ENCODE measurements at places on chromosomes 1 and 21.

GRCh38 chr1:167566766-167567165 lies 13.2 kb upstream of the CREG1 start:
- no peak for DNase-seq

- no peak for DNase-seq
Observed at GRCh38 chr1:83087851-83088250, 911.1 kb downstream of the TTLL7 start.

DNA sequence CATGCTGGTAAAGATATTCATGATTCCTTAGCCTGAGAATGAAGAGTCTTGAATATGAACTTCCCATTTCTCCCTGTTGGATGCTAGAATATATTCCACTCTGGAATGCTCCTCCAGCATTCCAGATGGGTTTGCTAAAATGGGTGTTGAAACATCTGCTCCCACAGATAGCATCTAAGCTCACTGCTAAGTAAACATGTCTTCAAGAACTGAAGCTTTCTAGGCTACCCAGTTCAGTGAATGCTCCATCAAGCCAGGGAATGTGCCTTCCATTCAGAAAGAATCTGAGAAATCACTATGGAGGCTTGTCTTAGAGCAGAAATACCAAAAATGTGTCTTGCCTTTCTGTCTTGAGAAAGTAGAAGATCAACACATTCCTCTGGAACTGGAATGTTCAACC lies 81.1 kb downstream of the TNFSF18 start:
- no peak for DNase-seq

DNA sequence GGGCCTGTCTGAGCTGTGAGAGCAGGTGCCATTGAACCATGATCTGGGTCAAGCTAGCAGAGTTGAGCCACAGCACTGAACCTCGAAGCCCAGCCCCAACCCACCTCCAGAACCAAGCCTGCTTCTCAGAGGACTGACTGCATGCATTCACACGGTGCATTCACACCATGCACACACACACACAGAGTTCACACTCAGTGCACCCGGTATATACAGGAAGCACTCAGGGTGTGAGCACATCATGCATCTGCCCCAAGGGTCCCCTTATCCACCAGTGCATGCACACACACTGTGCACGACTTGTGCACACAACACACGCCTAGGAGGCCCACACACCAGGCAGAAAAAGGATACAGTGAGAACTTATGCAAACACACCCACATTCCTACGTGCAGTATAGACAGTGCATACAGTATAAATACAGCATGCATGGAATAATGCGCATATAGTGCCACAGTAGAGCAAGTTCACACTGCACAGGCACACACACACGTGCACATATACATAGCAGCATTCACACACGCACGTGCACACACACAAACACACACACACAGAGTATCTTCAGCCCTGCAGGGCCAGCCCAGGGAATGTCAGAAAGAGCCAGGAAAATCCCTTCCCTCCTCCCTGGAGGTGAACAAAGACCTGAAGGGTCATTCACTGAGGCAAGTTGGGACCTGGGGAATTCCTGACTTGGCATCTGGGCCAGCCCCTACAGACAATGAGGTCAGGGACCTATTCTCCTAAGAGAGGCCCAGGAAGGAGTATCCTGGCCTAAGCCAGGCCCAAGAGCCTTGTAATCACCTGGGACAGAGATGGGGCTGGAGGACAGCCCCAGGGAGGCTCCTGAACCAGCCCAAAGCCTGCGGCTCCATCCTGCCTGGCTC lies 42.1 kb downstream of the CAMK2N1 start:
- no peak for DNase-seq

GRCh38 chr1:245654460-245655050 lies 499.8 kb downstream of the KIF26B start:
- DNase-seq, result no peak

DNA sequence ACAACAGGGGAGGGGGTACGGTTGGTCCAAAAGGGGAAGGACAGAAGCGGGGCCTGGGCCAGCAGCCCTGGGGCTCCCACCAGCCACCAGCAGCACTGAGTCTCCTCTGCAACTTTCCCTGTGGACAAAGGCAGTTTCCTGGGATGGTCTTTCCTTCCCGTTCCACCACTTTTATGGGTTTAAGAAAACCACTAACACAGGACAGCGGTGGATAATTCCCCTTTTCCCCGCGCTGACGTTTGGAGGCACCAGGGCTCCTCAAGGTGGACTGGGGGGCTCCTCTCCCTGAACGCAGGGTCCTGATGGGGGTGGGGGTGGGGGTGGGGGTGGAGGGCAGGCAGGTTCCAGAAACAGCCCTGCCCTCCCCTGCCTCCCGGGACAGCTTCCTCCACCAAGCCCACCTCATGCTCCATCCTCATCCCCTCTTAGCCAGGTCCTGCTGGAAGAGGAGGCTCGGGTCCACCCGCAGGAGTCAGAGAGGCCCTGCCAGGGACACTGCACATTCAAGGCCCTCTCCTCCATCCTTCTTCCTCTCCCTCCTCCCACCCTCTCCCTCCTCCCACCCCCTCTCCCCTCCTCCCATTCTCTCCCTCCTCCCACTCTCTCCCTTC lies 4.8 kb upstream of the COL6A1 start:
- DNase-seq, result no peak

- no peak for DNase-seq
Observed at GRCh38 chr1:91700332-91700731, 185.6 kb downstream of the TGFBR3 start.

DNA sequence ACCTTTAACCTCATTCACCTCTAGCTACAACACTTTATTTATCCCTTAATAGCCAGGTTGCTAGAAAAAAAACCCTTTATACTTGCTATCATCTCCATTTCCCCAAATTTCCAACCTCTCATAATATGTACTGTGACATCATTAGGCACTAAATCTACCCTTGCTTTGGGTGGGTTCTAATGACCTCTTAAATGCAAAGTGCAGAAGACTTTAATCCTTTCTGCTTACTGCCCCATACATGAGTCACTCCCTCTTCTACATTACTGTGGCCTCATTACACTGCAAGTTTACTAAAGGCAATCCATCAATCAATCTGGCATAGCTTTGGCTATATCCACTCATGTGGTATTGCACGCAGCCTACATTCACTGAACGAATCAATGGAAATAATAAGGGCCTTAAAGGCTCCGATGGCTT lies 353.3 kb downstream of the SMYD3 start:
- DNase-seq, result no peak

DNA sequence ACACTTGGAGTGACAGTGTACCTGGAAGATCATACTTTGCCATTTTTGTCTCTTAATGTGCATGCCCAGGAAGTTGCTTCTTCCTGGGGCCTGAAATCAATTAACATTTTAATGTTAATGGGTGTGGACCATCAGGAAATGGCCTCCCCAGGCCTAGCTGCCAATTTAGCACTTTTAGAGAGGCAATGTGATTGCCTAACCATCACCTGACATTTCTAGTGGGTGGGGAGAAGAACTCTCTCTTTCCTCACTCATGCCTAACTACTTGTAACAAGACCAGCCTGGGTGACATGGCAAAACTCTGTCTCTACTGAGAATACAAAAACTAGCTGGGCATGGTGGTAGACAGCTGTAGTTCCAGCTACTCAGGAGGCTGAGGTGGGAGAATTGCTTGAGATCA lies 549.0 kb upstream of the RGS18 start:
- peak; percentile 8 for DNase-seq

DNA sequence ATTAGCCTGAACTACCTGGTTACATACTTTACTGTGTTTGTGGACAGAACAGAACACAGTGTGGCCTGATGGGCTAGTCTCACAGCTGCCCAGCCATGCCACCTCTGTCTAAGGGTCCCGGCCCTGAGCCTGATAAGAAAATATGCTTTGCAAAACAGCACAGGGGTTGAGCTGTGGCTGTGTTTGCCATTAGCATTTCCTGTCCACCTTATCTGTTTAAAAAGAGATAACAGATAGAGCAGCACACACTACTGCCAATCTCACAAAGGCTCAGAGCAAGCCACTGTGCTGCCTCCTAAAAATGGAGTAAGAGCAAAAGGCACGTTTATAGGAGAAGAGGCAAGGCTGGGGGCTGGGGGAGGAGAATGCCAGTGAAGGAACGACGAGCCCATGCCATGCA lies 95.0 kb downstream of the SUSD4 start:
- no peak for DNase-seq

DNA sequence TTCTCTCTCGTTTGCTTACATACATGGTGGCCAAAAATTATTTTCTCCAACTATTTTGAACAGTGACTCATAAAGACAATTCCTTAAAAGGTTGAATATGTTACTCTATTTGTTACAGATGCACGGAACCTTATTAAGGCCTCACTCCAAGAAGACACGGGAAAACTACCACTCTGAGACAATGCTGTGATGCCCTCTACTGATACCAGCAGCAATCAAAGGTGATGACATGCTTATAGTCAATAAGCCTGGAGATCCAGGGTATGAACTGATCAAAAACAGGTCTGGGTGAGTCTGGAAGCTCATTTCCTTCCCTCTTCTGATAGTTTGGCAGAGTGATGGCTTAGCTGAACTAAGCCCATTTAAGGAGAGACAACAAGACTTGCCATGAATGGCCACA lies 563.0 kb downstream of the LRRIQ3 start:
- DNase-seq, result no peak

DNA sequence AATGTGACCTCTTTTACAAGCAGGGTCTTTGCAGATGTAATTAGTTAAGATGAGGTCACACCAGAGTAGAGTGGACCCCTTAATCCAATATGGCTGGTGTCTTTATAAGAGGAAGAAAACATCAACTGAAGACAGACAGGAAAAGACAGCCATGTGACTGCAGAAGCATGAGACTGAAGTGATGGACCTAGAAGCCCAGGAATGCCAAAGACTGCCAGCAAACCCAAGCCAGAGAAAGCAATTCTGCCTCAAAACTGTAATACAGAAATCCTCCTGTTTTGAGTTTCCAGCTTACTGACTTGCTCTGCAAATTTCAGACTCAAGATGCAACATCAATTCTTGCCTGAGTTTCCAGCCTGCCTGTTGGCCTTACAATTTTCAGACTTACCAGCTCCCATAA lies 17.3 kb downstream of the ENAH start:
- DNase-seq, result no peak

GRCh38 chr1:234212764-234213657 lies 160.2 kb upstream of the COA6 start:
- DNase-seq, result peak; percentile 57

DNA sequence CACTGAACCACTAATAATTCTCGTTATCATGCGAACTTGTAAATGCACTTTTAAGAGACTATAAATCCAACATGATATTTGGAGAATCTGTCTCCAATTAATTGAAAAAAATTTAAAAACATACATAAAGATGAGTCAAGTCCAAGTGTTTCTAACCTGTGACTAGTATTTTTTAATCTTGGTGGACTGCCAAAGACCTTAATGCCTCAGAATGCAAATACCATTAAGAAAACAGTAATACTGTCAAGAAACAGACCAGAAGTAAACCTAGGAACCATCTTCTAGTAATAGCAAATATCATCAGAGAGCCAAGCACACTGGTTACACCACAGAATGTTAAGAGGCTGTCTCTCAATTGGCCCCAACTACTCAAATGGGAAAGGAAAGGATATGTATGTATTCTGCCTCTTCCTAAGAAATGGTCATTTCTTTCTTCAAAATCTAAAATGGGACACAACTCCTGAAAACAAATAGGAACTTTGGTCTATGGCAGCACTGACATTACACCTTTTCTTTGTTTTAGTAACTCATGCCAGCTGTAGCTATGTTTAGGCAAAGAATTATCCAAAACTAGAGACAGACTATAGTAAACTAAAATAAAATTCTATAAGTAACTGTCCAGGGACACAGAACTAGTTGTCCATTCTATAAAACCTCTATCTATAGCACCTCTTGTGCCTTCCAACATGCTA lies 15.8 kb downstream of the SCYL3 start:
- no peak for DNase-seq

GRCh38 chr1:221101807-221102605 lies 222.8 kb downstream of the HLX start:
- DNase-seq, result no peak

- DNase-seq, result no peak
Observed at GRCh38 chr1:12407962-12408454, 178.2 kb downstream of the VPS13D start.

DNA sequence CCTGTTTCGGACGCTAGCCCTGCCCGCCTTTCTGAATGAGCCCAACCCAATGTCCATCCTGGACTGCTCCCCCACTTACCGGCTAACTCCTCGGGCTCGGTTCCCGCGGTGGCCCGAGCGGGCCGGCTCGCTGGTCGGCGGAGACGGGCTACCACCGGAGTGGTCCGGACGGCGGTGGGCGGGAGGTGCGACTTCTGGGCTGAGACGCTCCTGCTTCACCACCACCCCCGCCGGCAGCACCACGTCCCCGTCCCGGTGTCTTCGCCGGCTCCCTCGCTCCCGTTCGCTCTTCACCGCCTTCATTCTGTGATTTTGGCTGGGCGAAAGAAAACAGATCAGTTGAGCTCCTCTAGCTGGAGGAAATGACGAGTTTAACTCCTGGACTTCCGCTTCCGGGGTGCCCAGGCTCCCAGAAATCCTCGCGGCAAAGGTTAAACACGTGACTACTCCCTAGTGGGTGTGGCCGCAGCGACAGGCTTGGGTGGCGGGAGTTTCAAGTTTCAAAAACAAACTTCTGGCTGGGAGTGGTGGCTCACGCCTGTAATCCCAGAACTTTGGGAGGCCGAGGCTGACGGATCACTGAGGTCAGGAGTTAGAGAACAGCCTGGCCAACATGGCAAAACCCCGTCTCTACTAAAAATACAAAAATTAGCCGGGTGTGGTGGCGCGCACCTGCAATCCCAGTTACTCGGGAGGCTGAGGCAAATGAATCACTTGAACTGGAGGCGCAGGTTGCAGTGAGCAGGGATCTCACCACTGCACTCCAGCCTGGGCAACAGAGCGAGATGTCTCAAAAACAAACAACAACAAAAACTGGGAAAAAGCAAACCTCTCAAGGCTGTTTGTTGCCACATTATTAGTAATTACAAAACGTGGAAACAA lies at the start of gene SNIP1:
SNIP1 (minus strand) TSS at position 367 of the 882 bp plus-strand sequence; CDS start at position 303, 64 bp downstream.
- peak; percentile 97 for DNase-seq

DNA sequence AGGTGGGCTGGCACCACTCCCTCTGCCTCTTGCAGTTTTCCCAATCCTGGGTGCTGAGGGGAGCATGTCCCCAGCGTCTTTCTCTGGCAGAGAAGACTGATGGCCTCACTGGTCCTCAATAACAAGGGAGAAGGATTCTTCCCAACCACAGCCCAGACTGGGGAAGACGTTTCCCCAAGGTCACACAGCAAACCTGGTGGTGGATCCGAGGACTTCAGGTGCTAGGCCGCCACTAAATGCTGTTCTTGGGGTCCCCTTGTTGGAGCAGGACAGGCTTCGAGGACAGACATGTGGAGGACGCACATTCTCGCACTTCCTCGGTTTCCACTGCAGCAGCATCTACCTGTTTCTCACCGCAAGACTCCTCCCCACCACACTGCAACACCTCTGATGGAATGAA lies 30.9 kb upstream of the PAX7 start:
- no peak for DNase-seq

DNA sequence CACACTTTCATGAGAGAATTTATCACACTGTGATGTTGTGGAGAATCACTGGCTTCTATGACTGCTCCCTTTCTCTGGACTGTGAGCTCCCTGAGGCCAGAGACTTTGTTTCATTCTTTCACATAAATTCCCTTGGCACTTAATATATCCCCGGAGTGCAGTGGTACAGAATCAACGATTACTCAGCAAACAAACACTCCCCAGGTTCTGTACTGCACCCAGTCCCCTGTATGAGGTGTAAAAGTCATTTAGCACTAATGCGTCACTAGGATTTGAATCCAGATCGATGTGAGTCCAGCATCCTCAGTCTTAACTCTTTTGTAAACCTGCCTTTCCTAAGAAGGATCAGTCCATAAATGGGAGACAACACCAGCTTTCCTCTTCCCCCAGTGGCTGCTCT lies 6.8 kb upstream of the UTP25 start:
- no peak for DNase-seq

GRCh38 chr1:50419192-50419906 lies 3.9 kb downstream of the DMRTA2 start:
- DNase-seq, result no peak
